Foreskin melanocyte (primary cell): ENCODE measurements at places on chromosomes 12 and 14.

- no peak for DNase-seq
Observed at GRCh38 chr12:94261119-94261518, 112.7 kb downstream of the PLXNC1 start.

DNA sequence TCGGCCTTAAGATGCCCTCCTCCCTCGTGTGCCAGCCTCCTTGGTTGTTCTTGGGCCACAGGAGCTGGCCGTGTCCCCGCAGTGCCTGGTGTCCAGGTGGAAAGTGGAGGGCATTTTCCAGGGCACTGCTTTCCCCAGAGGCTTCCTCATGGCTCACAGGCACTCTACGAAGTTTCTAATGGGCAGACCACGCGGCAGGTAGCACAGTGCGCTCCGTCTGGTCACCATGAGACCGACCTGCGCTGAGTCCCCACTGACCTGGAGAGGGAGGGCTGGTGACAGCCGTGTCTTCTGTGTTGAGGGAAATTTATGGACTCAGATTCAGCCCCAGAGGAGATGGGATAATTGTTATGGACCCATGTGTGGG, 186.3 kb downstream of the ADGRD1 start:
- no peak for DNase-seq

DNA sequence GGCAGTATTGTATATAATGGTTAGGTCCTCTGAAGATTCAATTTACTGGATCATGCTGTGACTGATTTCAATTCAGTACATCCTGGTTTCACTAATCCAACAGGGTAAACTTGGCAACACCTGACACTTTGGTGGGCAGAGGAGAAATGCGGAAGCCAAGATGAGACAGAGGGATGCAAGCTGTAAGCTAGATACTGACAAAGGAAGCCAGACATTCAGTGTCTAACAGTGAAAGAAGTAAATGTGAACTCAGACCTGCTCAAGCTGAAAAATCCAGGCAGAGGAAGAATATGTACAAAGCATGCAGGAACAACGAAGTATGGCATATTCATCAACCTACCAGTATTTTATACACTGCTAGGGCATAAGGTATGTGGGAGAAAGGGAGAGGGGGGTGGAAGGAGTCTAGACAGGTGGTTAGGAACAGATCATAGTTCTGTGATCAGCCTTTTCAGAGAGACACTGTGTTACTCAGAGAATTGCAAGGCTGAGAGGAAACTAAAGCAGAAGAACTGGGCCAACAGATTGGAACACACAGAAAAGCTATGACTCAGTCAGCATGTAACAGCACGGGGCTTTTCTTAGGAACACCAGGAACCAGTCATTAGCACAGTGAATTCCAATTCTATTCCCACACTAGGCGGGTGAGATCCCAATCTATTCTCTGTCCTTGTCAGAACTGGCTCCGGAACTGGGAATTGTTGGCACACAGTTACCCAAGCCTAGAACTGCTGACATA, 40.3 kb downstream of the NELL2 start:
- DNase-seq = peak; percentile 11

DNA sequence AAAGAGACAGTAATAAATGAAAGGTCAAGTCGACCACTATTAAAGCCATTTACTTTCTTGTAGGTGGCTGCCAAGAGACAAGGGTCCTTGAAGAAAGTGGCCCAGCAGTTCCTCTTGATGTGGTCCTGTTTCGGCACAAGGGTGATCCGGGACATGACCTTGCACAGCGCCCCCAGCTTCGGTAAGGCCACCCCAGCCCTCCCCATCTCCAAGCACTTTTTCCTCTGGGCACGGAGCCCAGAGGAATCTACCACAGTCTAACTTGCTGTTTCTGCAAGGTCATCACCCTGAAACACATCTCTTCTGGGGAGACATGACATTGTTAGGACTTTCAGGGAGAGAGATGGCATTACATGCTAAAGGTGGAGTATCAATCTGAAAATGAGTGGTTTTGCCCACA, 53.8 kb upstream of the RIC8B start:
- no peak for DNase-seq

DNA sequence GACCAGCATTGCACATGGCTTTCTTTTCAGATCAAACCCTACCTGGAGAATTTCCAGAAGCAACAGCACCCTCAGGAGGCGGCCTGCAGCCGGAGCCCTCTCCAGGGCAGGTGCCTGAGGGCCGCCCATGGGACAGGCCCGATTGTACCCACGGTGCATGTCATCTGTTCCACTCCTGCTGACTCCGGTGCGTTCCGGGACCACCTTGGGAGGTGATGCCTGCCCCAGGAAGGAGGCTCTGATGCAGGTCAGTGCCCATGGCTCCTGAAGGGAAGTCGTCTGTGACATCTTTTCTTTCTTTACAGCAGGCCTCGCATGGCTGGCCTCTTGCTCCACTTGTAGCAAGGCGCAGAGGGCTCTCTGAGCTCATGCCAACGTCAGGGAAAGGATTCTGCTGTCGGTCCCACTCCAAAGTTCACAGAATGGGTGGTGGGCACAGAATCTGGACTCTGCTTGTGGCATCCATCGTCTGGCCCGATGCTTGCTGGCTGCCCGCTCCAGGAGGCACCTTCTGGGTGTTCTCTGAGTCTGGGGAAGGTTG, 160.7 kb upstream of the RTL1 start:
- no peak for DNase-seq

DNA sequence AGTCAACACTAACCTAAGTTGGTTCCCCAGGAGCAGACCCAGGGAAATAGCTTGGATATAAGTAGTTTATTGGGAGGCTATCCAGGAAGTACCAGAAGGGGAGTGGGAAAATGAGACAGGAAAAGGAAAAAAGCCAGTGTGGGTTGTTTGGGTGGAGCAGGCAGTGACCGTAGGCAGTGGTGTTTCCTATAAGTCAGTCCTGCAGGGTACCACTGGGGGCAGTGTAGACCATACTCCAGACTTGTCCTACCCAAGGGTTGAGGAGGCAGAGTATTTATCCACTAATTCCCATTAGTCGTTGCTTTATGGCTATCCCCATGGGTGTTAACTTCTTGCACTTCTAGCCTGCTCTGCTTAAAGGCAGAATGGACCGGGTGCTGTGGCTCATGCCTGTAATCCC, 6.4 kb upstream of the CCDC60 start:
- no peak for DNase-seq

DNA sequence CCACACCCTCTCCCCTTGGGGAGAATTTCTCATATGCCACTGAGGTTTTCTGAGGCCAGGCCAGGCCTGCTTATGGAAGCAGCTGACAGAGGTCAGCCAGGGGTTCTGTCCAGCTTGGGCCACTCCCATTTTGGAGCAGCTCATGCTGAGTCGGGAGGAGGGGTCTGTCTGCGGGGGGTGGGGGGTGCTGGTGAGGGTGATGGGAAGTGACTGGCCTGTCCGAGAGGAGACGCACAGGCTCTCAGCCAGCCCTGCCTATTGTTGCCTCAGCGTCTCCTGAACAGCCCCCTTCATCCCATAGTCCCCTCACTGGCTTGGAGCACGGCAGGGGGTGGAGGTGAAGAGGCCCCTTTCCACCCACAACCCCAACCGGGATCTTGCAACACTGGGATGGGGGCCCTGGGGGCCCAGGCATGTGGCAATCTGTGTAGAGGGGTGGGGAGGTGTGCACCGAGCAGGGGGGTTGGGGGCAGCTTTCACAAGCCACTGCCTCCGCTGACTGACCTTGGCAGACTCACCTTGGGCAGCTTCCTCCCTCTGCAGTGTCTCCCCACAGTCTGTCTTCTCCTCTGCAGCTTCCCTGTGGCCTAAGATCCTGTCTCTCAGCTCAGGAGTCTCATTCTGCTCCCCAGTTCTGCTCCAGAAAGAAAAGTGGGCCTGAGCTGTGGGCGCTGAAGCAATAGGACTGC, 5.5 kb downstream of the CEBPE start:
- DNase-seq = no peak

- DNase-seq = no peak
Observed at GRCh38 chr12:40168868-40169267, 55.9 kb upstream of the LRRK2 start.

DNA sequence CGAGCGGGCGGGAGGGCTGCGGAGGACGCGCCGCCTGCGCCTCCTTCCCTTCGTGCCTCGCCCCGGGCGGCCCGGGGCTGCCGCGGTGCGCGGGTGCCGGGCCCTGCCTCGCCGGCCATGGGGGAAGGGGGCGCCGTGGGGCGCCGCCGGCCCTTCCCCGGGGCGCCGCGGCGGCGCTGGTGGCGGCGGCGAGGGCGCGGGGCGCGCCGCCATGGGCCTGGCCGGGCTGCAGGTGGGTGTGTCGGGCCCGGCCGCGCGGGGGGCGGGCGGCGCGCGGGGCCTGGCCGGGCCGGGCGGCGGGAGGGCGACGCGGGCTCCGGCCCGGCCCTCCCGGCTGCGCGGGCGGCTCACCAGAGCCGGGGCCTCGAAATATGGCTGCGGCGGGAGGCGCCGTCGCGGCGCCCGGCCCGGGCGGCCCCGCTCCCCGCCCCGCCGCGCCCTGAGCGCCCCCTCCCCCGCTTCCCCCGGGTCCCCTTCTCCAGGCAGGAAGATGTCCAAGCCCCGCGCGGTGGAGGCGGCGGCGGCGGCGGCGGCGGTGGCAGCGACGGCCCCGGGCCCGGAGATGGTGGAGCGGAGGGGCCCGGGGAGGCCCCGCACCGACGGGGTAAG, 5.1 kb downstream of the KMT5A start:
- DNase-seq = no peak

GRCh38 chr14:105258846-105259245, 10.5 kb downstream of the BTBD6 start:
- no peak for DNase-seq

GRCh38 chr14:71675126-71675899, 256.9 kb upstream of the RGS6 start:
- DNase-seq = no peak
